Stimulated activated CD4-positive, alpha-beta T cell treated with anti-CD3 and anti-CD28 coated beads, Interleukin-1b, Interleukin-23, amount 100 ng/mL, for 4 hours (primary cell): ENCODE measurements at places on chromosomes 6 and 20.

DNA sequence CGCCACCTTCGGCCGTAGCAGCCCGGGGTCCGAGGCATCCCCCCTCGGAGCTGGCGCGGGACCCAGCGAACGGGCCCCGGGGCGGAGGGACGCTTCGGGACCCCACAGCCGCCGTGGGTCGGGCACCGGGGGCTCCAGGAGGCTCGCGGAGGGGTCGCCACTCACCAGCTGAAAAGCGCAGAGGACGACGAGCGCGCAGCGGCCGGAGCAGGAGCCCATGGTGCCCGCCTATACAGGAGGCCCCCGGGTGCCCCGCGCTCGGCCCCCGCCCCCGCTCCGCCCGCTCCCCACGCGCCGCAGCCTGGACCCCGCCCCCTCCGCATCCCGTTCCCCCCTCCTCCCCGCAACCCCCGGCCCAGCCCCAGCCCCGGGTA, at the start of gene NKAIN4:
Gene NKAIN4 (minus strand): TSS at position 232 of the 374 bp plus-strand sequence. CDS start 13 bp downstream, at position 219.
- DNase-seq: no peak

DNA sequence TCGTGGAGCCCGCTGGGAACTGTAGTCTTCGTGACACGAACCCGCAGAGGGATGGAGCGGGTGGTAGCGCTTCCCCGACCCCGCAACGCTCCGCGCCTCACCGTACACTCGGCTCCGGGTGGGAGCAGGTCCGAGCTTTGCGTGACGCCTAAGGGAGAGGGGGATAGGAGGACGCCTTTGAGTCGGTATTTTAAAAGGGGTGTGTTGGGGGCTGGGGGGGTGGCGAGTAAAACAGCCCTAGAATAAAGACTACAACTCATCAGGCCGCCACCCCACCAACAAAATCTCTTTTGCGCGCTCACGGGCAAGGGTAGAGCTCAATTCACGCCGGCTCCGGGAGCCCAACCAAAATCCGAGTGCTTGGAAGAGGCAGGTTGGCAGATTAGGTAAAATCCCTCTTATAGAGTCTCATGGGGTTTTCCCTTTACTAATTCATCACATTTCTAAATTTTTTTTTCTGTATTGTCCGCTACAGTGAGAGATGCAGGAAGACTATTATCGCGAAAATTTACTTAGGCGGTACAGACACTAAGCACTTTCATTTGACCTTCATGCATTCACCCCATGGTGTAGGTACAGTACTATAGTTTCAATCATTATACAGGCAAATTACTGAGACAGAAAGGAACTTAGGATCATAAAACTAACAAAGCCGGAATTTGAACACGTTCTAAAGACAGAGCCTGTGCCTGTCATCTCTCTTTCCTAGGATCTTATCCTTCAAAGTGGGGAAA, 706 bp upstream of the SNX14 start:
- peak; percentile 2 for DNase-seq

- DNase-seq: no peak
These were observed 123.1 kb downstream of the OLIG3 start for GRCh38 chr6:137370871-137371633.

DNA sequence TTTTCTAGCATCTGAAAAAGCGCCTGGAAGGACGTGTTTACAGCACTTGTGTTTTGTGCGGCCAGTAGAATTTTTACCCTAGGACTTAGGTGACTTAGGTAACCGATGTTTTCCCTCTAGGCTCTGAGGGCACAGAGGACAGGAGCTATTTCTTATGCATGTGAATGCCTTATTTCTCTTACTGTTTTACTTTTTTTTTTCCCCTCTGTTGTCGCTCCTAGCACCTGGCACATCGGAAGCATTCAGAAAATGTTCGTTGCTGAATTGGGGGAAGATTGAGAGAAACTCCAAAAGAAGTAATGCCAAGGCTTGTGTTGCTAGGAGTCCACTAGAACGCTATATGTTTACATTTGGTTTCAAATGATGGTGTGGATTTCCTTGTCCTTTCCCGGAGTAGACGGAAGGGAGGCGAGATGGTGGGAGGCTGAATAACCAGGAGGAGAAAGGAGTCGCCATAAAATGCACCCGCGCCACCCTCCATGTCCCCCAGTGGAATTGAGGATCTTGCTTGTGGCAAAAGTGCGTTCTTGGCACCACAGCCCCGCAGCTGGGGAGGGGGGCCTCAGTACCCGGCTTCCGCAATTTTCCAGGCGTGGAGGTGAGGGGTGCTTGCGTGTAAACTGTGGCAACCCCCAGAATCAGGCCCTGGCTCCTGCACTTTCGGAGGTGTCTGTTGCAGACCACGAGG, 6.9 kb downstream of the OLIG3 start:
- no peak for DNase-seq

- DNase-seq: no peak
These were observed 213.4 kb downstream of the PACRG start for GRCh38 chr6:162941128-162941527.

DNA sequence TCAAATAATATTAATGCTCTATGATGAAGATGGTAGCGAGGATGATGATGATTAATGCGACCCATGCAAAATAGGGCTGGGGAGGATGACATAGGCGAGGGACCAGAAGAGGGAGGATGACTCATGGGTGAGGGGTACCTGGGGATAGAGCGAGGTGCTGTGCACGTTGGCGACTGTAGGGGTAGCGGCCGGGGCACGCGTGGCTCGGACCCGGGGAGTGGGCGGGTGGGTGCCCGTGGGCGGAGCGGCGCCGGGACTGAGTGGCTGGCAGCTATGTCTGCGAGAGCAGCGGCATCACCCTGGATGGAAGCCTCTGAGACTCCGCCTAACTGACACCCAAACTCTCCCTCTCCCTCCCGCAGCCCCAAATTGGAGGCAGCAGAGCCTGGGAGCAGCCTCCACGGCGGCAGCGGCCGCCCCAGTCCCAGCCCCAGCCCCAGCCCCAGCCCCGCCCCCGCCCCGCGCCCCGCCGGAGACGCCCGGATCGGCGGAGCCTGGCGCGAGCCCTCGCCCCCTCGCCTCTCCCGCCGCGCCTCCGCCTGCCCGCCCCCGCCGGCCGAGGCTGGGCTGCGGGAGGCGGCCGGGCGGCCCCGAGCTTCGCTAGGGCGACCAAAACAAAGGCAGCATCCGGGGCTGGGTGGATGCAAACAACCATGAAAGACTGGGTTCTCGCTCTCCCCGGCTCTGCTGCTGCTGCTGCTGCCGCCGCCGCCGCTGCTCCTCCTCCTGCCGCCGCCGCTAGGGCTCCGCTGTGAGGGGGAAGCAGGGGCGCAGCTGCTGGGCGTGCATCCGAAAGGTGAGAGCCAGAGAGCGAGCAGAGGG, at the start of gene RIMS1:
Gene RIMS1 (plus strand): TSS at position 367 of the 822 bp plus-strand sequence. CDS start 474 bp downstream, outside the sequence.
- DNase-seq: no peak

DNA sequence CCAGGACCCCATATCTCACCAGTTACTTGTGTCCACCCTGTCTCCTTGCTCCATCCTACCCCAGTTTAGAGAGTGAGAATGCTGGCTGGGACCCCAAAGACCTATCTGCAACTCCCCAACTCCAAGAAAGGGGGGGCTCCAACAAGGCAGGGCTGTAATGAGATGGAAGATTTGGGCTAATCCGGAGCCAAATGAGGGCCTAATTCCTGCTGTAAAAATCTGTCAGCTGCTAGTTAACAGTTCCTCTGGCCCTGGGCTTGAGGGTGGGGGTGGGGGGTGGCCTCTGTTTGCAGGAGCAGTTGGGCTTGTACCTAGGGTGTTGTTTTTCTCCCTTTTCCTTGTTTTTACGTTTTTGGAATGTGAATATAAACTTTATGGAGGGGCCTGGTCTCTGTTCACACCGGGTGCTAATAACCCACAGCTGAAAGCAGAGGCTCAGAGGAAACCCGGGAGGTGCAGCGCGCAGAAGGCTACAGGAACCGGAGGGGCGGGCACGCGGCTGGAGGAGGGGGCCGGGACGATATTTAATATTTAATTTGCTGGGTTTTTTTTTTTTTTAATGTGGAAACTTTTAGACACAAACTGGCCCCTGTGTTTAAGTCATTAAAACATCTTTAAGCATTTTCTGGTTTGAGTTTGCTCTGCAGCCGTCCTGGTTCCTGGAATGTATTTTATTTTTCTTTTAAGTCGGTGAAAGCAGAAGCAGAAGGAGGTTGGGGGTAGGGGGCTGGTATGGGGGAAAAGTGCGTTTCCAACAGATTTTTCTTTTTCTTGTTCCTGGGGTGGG, 70.7 kb downstream of the NCR2 start:
- DNase-seq: no peak

GRCh38 chr6:5191222-5191621, 69.5 kb downstream of the LYRM4 start:
- DNase-seq: no peak

DNA sequence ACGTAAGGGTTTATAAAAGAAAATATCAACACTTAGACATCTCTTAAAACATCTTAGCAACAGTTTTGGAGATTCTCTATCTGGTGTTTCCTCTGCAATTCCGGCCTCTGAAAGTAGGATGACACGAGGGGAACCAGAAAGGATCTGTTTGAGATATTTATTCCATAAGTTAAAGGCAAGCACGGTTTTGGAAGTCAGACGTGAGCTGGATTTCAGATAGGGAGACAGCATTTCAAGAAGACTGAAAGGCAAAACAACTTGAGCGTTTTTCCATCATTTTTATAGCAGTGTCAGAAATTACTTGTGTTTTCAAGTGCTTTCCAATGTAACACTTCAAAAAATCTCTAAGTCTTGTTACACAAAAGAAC, 52.9 kb upstream of the BTN3A2 start:
- DNase-seq: no peak

DNA sequence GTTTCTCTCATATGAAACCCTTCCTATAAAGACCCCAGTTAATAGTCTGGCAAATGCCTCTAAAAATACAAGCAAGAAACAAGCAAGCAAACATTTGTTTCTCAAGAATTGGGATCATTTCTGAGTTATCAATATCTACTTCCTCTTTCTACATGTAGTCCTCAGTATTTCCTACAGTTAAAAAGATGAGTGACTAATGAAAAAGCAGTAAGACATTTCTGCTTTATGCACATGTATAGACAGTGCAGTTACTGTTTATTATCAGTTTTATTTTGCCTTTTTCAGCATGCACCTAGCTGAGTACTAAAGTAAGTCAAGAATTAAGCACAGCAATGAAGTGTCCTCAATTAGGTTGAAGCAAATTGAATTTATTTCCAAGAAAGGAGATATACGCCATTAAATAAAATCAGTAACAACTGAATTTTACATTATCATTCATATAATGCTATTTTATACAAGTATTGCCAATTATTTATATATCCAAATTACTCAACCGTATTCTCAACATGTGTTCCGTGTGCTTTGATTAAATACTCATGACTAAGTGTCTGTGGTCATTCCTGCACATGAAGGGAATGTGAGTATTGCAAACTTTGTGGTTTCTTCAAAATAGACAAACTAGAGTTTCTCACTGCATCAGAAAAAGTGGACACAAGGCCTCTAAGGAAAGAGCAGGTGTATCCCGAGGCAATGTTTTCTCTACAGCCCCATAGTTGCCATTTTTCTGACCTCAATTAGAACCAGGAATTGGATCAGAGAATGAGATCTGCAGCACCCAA, 159.3 kb upstream of the MARCKS start:
- DNase-seq: no peak

DNA sequence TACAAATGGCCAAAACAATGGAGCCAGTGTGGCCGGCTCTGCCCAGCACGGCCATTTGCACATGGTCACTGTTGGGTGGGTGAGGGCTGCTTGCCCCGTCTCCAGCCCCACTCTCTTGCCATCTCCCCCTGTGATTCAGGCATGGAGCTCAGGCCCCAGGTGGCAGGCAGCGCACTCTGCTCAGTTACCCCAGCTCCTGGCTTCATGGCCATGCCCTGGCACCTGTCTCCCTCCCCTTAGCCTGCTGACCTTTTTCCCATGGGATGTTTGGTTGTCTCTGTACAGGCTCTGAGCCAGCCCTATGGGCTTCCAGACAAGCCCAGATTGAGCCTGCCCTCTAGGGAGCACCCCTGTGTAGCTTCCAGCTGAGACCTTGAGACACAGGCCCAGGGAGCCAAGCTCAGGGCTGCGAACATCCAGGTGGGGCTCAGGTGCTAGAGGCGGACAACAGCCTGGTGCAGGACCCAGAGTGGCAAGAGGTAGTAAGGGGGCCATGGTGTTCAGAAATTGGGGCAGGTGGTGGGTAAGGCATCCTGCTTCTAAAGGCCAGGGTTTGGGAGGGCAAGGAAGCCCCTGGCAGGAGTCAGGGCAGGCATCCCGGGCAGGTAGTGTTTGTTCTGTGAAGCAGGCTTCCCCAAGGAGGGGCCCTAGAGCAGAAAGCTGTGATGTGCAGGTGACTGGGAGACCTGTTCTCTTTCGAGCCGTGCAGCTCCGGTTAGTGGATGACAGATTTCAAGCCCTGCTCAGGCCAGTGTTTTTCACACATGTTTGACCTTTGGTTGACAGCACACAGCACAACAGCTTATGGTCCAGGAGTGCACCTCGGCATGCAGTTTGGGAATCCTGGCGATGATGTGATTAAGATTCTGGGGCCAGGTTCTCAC, 17.7 kb downstream of the SYNJ2 start:
- DNase-seq: no peak

DNA sequence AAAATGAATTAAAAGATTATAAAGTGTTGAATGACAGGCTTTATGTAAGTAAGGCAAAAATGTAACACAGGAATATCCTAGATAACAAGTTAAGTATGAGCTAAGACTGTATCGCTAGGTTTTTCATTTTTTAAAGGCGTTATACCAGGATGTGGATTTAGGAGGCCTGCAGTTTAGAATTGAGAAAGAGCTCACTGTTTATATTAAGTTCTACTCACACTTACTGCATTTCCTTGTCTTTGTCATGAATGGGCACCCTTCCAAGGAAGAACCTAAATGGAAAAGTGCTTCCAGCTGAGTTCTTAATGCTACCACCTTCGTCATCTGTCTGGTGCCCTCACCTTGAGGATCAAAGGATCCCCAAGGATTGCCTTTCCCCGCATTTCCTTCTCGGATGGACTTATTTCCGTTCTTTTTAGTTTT, 148.7 kb downstream of the SOX4 start:
- DNase-seq: no peak

DNA sequence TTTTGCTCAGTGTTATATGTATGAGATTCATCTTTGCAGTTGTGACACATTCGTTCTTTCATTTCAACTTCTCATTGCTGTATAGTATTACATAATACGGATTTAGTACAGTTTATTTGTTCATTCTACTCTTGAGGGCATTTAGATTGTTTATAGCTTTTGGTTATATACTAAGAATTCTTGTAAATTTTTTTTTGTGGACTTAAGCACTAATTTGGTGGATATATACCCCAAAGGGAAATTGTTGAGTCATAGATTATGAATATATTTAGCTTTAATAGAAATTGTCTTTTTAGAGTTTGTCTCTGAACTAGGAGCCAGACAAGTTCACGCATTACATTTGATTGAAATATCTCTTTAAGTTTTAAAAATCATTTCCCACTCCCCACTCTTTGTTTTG, 79.6 kb downstream of the DNAH8 start:
- no peak for DNase-seq

GRCh38 chr6:139736325-139736906, 362.0 kb upstream of the CITED2 start:
- DNase-seq: no peak

- no peak for DNase-seq
These were observed 204.7 kb upstream of the RNF217 start for GRCh38 chr6:124757560-124757959.
